ENCODE measurements at places on chromosomes 2 and 18. TPM values are rescaled to one million over a fixed set of nuclear protein-coding genes. Genes with fewer than 3 reads are reported as not detected.
A peak's percentile ranks its signal among the peaks of the same experiment; 100 is the strongest.

DNA sequence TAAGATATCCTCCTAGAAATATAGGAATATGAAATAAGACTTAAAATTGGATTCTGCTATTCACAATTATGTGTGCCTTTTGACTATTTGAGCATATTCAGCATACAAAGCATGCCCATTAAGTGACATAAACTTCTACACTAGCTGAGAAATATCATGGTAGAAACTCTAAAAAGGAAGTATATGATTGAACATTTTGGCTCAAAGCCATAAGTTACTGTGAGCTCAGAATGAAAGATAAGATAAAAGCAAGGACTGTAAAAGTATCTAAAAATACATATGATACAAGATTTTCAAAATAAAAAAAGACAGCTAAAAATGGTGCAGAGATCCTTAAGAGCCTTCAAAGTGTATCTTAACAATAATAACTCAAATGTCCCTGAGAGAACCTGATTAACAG is 340.5 kb upstream of the SLC39A10 start:
- no peak overlapping the region for H3K27ac ChIP-seq
- no peak for DNase-seq
- no peaks in the 10 kb centered on the region for H3K4me1 ChIP-seq
- no peaks in the 10 kb centered on the region for H3K36me3 ChIP-seq

UGT1A4 gene
- not detected for total RNA-seq

GRCh38 chr2:71782323-71782722 is 329.0 kb downstream of the DYSF start:
- H3K4me1 ChIP-seq, result no peaks in the 10 kb centered on the region
- H3K36me3 ChIP-seq, result no peaks in the 10 kb centered on the region
- no peak overlapping the region for H3K27ac ChIP-seq
- H3K27me3 ChIP-seq, result no peaks in the 10 kb centered on the region

ATG4B gene
- 43.3 TPM for total RNA-seq

DNA sequence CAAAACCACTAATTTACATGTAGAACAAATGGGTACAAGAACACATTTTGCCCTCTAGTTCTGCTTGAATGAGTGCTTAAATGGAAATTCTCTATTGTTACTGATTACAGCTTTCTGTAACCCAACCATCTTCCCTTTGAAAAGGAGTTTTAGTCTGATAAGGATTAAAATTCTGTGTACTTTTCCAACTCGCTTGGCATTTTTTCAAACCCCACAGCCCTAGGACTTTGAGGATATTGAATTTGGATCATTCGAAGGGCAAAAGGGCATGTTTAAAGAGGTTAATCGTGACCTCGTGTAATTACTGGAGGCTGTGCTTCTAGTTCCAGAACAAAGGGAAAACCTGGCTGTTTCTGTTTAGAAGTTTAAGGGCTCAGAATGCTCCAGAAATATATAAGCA is 432.3 kb downstream of the PID1 start:
- H3K27ac ChIP-seq, result no peak overlapping the region
- H3K4me3 ChIP-seq, result no peak overlapping the region
- DNase-seq, result no peak

GRCh38 chr2:7432436-7432835 is 515.2 kb downstream of the RNF144A start:
- peaks cover 5% of the 10 kb centered on the region for H3K27me3 ChIP-seq
- H3K4me3 ChIP-seq, result no peak overlapping the region
- no peak overlapping the region for H3K27ac ChIP-seq
- no peak for DNase-seq
- H3K4me1 ChIP-seq, result peaks cover 6% of the 10 kb centered on the region

PAX8 gene
- total RNA-seq, result 0.79 TPM

RUFY4 gene
- not detected for total RNA-seq

- H3K27me3 ChIP-seq, result no peaks in the 10 kb centered on the region
- peak; percentile 87 for DNase-seq
- H3K4me1 ChIP-seq, result peaks cover 51% of the 10 kb centered on the region
- H3K27ac ChIP-seq, result peak overlapping the region; percentile 78
- no peaks in the 10 kb centered on the region for H3K36me3 ChIP-seq
Observed at GRCh38 chr2:10028988-10029874, 14.1 kb upstream of the KLF11 start.

- H3K27me3 ChIP-seq, result no peaks in the 10 kb centered on the region
- H3K27ac ChIP-seq, result no peak overlapping the region
- H3K36me3 ChIP-seq, result no peaks in the 10 kb centered on the region
- no peak overlapping the region for H3K4me3 ChIP-seq
- no peaks in the 10 kb centered on the region for H3K4me1 ChIP-seq
- DNase-seq, result no peak
Observed at GRCh38 chr2:40033781-40034180, 254.7 kb upstream of the THUMPD2 start.

DLX1 gene
- total RNA-seq, result not detected

OSR1 gene
- 10.4 TPM for total RNA-seq

- H3K27me3 ChIP-seq, result no peaks in the 10 kb centered on the region
- H3K27ac ChIP-seq, result peak overlapping the region; percentile 85
- no peaks in the 10 kb centered on the region for H3K36me3 ChIP-seq
- no peaks in the 10 kb centered on the region for H3K4me1 ChIP-seq
- no peak overlapping the region for H3K4me3 ChIP-seq
Observed at GRCh38 chr18:11366410-11366809, 217.0 kb upstream of the PIEZO2 start.

GRCh38 chr18:45876161-45876560 is 50.7 kb downstream of the SIGLEC15 start:
- no peaks in the 10 kb centered on the region for H3K27me3 ChIP-seq
- H3K36me3 ChIP-seq, result peaks cover 3% of the 10 kb centered on the region
- peaks cover 5% of the 10 kb centered on the region for H3K4me1 ChIP-seq
- no peak overlapping the region for H3K27ac ChIP-seq

DNA sequence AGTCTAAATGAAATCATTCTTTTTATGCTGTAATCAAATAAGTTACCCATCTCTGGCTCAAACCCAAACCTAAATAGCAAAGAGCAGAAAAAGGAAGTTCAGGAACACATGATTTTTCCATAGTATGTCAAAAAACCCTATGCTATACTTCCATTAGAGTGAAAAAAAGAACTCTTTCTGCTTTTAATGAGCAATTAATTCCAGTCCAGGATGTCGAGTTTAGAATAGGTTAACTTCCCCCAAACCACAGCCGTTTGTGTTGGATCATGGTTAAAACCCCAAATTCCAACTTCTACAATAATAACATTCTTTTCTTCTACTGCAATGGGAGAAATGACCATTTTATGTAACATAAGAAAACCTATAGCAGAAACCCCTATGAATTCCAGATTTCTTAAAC is 171.1 kb upstream of the NRP2 start:
- DNase-seq, result no peak
- H3K4me3 ChIP-seq, result no peak overlapping the region
- no peaks in the 10 kb centered on the region for H3K36me3 ChIP-seq
- H3K27me3 ChIP-seq, result no peaks in the 10 kb centered on the region
- H3K4me1 ChIP-seq, result no peaks in the 10 kb centered on the region
- H3K27ac ChIP-seq, result no peak overlapping the region

OSBPL6 gene
- total RNA-seq, result 7.9 TPM

RIT2 gene
- not detected for total RNA-seq

IL1R2 gene
- total RNA-seq, result not detected

- H3K27me3 ChIP-seq, result no peaks in the 10 kb centered on the region
- no peak overlapping the region for H3K4me3 ChIP-seq
- H3K27ac ChIP-seq, result no peak overlapping the region
- H3K36me3 ChIP-seq, result no peaks in the 10 kb centered on the region
- no peaks in the 10 kb centered on the region for H3K4me1 ChIP-seq
- peak; percentile 17 for DNase-seq
Observed at GRCh38 chr2:147460155-147460554, 384.7 kb upstream of the ACVR2A start.

GRCh38 chr2:138942466-138942865 is 162.3 kb upstream of the NXPH2 start:
- H3K4me1 ChIP-seq, result no peaks in the 10 kb centered on the region
- H3K4me3 ChIP-seq, result no peak overlapping the region
- H3K36me3 ChIP-seq, result no peaks in the 10 kb centered on the region
- no peak for DNase-seq

GRCh38 chr18:25647404-25647803 is 295.4 kb upstream of the ZNF521 start:
- H3K4me3 ChIP-seq, result no peak overlapping the region
- no peak overlapping the region for H3K27ac ChIP-seq
- no peaks in the 10 kb centered on the region for H3K36me3 ChIP-seq
- no peaks in the 10 kb centered on the region for H3K4me1 ChIP-seq
- no peaks in the 10 kb centered on the region for H3K27me3 ChIP-seq
- no peak for DNase-seq

- no peaks in the 10 kb centered on the region for H3K27me3 ChIP-seq
- H3K36me3 ChIP-seq, result no peaks in the 10 kb centered on the region
- H3K27ac ChIP-seq, result no peak overlapping the region
Observed at GRCh38 chr18:9507565-9508088, 32.3 kb downstream of the RALBP1 start.

MAPRE3 gene
- total RNA-seq, result 55.2 TPM

DNA sequence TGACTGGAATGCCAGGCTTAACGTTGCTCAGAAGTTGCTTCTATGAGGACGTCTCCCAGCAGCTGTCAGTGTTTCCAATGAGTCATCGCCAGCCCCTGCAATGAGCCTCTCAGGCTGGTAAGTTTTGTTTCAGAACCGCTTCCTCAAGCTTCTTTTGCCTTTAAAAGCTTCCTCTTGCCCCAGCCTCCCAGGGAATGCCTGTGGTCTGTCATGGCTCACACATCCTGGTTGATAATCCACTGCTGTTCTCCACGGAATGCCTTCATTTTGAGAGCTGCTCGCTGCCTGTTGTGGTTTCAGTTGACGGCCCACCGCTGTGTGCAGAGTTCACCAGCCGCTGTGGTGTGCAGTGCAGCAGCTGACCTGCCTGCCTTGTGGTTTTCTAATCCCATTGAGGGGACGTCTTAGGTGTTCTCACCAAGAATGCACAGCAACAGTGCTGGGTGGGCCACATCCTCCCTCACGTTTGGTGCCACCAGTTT is 96.4 kb downstream of the RTP5 start:
- no peaks in the 10 kb centered on the region for H3K4me1 ChIP-seq
- H3K27me3 ChIP-seq, result no peaks in the 10 kb centered on the region
- peak; percentile 46 for DNase-seq
- H3K4me3 ChIP-seq, result peak overlapping the region; percentile 23
- H3K36me3 ChIP-seq, result no peaks in the 10 kb centered on the region
- H3K27ac ChIP-seq, result no peak overlapping the region

- H3K4me1 ChIP-seq, result no peaks in the 10 kb centered on the region
- no peaks in the 10 kb centered on the region for H3K27me3 ChIP-seq
- no peaks in the 10 kb centered on the region for H3K36me3 ChIP-seq
- H3K27ac ChIP-seq, result no peak overlapping the region
- no peak overlapping the region for H3K4me3 ChIP-seq
- no peak for DNase-seq
Observed at GRCh38 chr2:158914731-158915130, 53.7 kb upstream of the TANC1 start.

PFN4 gene
- 0.50 TPM for total RNA-seq

- H3K27ac ChIP-seq, result no peak overlapping the region
- H3K4me3 ChIP-seq, result no peak overlapping the region
- DNase-seq, result no peak
- H3K36me3 ChIP-seq, result no peaks in the 10 kb centered on the region
- no peaks in the 10 kb centered on the region for H3K27me3 ChIP-seq
- no peaks in the 10 kb centered on the region for H3K4me1 ChIP-seq
Observed at GRCh38 chr2:232886176-232886575, 16.1 kb downstream of the SNORC start.

DNA sequence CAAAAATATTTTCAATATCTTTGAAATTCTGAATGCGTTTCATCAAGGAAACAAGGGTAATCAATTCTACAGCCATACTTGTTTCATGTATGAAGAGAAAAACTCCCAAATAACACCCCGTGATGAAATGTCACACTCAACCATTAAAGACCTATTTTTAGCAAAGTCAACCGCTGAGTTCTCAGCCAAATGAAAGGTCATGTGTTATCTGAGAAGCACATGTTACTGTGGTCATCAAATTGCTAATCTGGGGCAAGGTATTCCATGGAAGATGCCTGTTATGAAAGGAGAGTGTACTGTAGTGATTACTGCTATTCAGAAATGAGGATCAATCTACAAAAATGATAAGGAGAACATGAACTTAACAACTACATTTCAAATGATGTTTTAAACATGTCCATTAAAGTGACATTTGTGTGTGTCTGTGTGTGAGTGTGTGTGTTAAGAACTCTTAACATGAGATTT is 126.7 kb downstream of the BCL2 start:
- no peak overlapping the region for H3K4me3 ChIP-seq
- no peaks in the 10 kb centered on the region for H3K4me1 ChIP-seq
- H3K27me3 ChIP-seq, result no peaks in the 10 kb centered on the region
- H3K27ac ChIP-seq, result peak overlapping the region; percentile 53
- no peak for DNase-seq
- no peaks in the 10 kb centered on the region for H3K36me3 ChIP-seq

- no peak for DNase-seq
- H3K36me3 ChIP-seq, result no peaks in the 10 kb centered on the region
- no peak overlapping the region for H3K4me3 ChIP-seq
- no peaks in the 10 kb centered on the region for H3K4me1 ChIP-seq
- no peaks in the 10 kb centered on the region for H3K27me3 ChIP-seq
Observed at GRCh38 chr2:221143231-221143630, 428.9 kb downstream of the EPHA4 start.

DNA sequence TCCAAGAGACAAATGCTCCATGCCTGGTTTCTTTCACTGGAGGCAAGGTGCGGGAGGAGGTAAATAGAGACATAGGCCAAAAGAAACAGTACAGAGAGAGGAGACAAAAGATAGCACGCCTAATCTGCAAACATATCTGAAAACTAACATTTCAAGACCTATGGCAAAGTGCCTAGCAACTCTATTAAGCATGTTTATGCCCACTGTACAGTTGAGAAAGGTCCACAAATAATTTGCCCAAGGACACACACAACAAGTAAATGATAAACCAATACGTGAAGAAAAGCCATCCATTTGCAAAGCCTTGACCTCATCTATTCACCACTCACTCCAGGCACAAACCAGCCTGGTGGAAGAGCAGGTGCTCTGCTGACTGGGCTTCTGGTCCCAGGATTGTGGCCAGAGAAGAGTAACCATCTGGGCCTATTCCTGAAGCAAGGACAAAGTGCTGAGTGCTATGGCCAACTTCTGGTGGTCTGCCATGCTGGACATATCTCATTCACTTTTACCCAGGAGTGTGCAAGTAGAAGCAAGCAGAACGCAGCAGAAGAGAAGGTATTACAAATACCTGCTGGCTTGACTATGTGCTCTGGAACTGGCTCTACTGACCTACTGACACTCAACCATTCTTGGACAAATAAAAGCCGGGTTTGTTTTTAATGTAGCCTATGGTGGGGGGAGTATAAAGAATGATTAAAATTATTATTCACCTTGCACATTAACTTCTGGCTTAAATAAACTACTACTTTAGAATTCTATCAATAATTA is 25.3 kb downstream of the TMEM131 start:
- DNase-seq, result no peak
- H3K4me1 ChIP-seq, result peaks cover 40% of the 10 kb centered on the region
- H3K27ac ChIP-seq, result no peak overlapping the region
- H3K36me3 ChIP-seq, result no peaks in the 10 kb centered on the region

- H3K4me3 ChIP-seq, result no peak overlapping the region
- H3K36me3 ChIP-seq, result no peaks in the 10 kb centered on the region
- no peaks in the 10 kb centered on the region for H3K27me3 ChIP-seq
- H3K4me1 ChIP-seq, result no peaks in the 10 kb centered on the region
- no peak overlapping the region for H3K27ac ChIP-seq
- no peak for DNase-seq
Observed at GRCh38 chr2:66252109-66252508, 182.8 kb upstream of the MEIS1 start.
